ENCODE measurements at places on chromosomes 7 and 10. TPM values are rescaled to one million over a fixed set of nuclear protein-coding genes. Genes with fewer than 3 reads are reported as not detected.

DNA sequence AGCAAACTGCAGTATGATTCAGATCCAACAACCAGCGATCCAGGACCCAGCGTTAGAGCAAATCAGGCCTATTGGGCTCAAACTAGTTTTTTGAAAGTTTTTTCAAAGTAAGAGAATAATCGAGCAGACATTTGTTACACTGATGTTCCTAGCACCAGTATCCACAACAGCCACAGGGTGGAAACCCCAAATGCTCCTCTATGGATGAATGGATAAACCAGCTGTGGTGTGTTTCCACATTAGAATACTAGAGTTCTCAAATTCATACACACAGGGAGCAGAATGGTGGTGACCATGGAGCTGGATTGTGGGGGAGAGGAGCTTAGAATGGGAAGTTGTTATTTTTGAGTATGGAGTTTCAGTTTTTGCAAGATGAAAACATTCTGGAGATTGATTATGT lies 60.7 kb downstream of the PDIA4 start:
- no peak overlapping the region for H3K27ac ChIP-seq
- H3K4me1 ChIP-seq = peaks cover 5% of the 10 kb centered on the region

Gene RNF148
- not detected for total RNA-seq

DNA sequence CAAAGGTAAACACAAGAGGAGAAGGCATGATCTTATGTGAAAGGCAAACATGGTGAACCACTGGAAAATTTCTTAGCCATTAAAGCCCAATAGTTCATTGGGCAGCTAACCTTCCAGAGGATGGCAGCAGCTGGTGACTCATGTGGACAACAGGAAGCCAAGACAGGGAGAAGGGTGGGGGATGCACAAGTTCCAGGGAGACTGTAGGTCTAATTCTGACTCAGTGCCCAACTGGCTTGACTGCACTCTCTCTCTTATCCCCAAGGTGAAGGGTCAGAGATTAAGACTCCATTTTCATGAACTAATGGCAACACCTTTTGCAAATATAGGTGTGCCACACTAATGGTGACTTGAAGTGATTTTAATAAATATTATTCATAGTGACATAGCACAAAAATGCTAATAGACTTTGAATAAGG lies 47.9 kb upstream of the SLC35B4 start:
- DNase-seq = no peak
- H3K4me1 ChIP-seq = peaks cover 13% of the 10 kb centered on the region
- peaks cover 4% of the 10 kb centered on the region for H3K36me3 ChIP-seq
- H3K4me3 ChIP-seq = no peak overlapping the region
- no peaks in the 10 kb centered on the region for H3K27me3 ChIP-seq
- no peak overlapping the region for H3K27ac ChIP-seq

DNA sequence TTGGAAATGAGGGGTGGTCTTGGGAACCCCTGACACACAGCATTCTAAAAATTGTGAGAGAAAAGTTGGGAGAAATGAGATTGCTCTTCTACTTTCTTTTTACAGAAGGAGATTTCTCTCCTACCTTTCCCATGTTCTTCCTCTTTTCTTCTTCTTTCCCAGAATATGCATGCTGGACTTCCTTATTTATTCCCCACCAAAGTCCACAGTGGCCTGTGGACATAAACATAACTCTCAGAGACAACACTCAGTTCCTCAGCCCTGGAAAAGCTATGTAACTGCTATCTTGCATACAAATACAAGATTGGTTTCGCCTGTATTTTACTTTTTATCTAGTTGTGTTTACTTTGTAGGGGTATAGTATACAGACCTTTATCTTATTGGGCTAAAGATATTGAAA lies 54.6 kb upstream of the C1GALT1 start:
- no peak overlapping the region for H3K27ac ChIP-seq
- H3K27me3 ChIP-seq = peaks cover 2% of the 10 kb centered on the region
- DNase-seq = no peak
- no peak overlapping the region for H3K4me3 ChIP-seq

GRCh38 chr10:72009051-72009424 lies 44.8 kb downstream of the CHST3 start:
- no peaks in the 10 kb centered on the region for H3K36me3 ChIP-seq
- peaks cover 27% of the 10 kb centered on the region for H3K4me1 ChIP-seq
- no peak overlapping the region for H3K27ac ChIP-seq
- H3K4me3 ChIP-seq = no peak overlapping the region
- peaks cover 5% of the 10 kb centered on the region for H3K27me3 ChIP-seq

GRCh38 chr7:117872561-117873309 lies 506 bp downstream of the CTTNBP2 start:
- peaks cover 31% of the 10 kb centered on the region for H3K4me1 ChIP-seq
- DNase-seq = peak; percentile 54
- no peaks in the 10 kb centered on the region for H3K36me3 ChIP-seq
- peaks cover 17% of the 10 kb centered on the region for H3K27me3 ChIP-seq
- peak overlapping the region; percentile 97 for H3K4me3 ChIP-seq

Gene UBE2D1
- 48.1 TPM for total RNA-seq

Gene IL15RA
- not detected for total RNA-seq

- peaks cover 10% of the 10 kb centered on the region for H3K36me3 ChIP-seq
- no peak overlapping the region for H3K4me3 ChIP-seq
- H3K27me3 ChIP-seq = peaks cover 14% of the 10 kb centered on the region
- no peak for DNase-seq
- peaks cover 13% of the 10 kb centered on the region for H3K4me1 ChIP-seq
- no peak overlapping the region for H3K27ac ChIP-seq
Measured at GRCh38 chr10:35570397-35570796, 34.7 kb upstream of the GJD4 start.
